Type B pancreatic cell (in vitro differentiated cells): ENCODE measurements at places on chromosomes 7 and 10. TPM values are rescaled to one million over a fixed set of nuclear protein-coding genes. Genes with fewer than 3 reads are reported as not detected.
A peak's percentile ranks its signal among the peaks of the same experiment; 100 is the strongest.

Gene OR2A42
- total RNA-seq = 0.10 TPM in 1 of 2 replicates, not detected in the other

- DNase-seq = no peak
- no peak overlapping the region for H3K27ac ChIP-seq
- H3K36me3 ChIP-seq = no peaks in the 10 kb centered on the region
Measured at GRCh38 chr7:143454091-143454680, 10.9 kb downstream of the TAS2R60 start.

DNA sequence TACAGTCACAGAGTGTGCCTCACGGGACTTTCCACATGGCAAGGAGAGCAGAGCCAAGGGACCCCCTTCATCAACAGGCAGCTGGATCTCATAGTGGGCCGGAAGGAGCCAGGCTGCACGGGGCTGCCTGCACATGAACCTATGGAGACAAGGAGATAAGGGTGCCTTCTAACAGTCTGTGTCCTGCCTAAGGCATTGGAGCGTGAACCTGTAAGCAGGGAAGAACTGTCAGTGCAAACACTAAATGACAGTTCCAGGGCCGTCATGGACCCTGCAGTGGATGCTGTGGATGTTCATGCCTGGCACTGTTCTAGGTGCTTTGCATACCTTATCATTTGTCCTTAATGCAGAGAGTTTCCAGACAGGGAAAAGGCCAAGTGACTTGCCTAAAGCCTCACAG is 85.9 kb downstream of the WIPF3 start:
- H3K27ac ChIP-seq = no peak overlapping the region
- DNase-seq = no peak
- no peak overlapping the region for H3K4me3 ChIP-seq
- no peaks in the 10 kb centered on the region for H3K36me3 ChIP-seq
- no peaks in the 10 kb centered on the region for H3K4me1 ChIP-seq

DNA sequence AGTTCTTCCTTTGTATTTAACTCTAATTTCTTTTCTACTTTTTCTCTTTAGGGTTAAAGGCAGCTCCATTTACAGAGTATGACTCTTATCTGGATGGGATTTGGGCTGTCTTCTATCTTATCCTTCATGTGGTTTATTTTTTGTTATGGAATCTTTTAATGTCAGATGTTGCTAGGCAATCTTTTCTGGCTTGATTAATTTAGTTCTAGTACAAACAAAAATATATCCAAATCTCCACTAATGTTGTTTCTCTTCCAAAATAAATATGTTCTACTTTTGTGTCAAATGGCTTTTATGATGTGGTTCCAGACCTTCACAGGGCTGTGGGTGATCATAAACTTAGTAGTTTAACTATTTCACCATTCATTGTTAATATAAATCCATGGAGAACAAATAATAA is 246.9 kb downstream of the AHR start:
- H3K27ac ChIP-seq = no peak overlapping the region
- no peak for DNase-seq
- no peaks in the 10 kb centered on the region for H3K27me3 ChIP-seq
- no peaks in the 10 kb centered on the region for H3K36me3 ChIP-seq
- no peak overlapping the region for H3K4me3 ChIP-seq
- H3K4me1 ChIP-seq = no peaks in the 10 kb centered on the region

GRCh38 chr7:128713794-128714193 is 25.4 kb upstream of the CALU start:
- H3K4me3 ChIP-seq = no peak overlapping the region
- H3K27me3 ChIP-seq = peaks cover 12% of the 10 kb centered on the region
- no peak overlapping the region for H3K27ac ChIP-seq
- H3K4me1 ChIP-seq = no peaks in the 10 kb centered on the region
- no peak for DNase-seq

Gene BLNK
- total RNA-seq = 21.7 and 59.8 TPM in 2 replicates

DNA sequence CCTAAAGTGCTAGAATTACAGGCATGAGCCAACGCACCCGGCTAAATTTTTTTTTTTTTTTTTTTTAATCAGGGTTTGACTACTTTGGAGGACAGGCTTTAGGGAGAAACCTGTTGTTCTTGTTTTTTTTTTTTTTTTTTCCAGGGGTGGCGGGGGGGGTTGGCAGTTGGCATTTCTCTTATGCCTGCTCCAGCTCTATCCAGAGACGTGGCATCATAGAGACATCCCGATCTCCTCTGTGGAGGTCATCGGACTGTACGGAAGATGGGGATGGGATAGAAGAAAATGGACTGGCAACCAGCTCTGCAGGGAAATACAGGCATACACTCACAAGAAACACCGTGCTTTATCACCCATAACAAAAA is 130.8 kb downstream of the PRPF18 start:
- H3K27ac ChIP-seq = peak overlapping the region; percentile 65
- H3K36me3 ChIP-seq = peaks cover 15% of the 10 kb centered on the region
- no peak for DNase-seq

Gene AGAP9
- total RNA-seq = 8.4 and 14.2 TPM in 2 replicates

- H3K4me3 ChIP-seq = no peak overlapping the region
- H3K27me3 ChIP-seq = peaks cover 3% of the 10 kb centered on the region
- no peaks in the 10 kb centered on the region for H3K36me3 ChIP-seq
- H3K4me1 ChIP-seq = no peaks in the 10 kb centered on the region
- H3K27ac ChIP-seq = no peak overlapping the region
Measured at GRCh38 chr7:44912775-44913347, 27.5 kb upstream of the PURB start.

GRCh38 chr10:29763396-29763795 is 128.6 kb upstream of the SVIL start:
- no peak overlapping the region for H3K4me3 ChIP-seq
- peaks cover 11% of the 10 kb centered on the region for H3K4me1 ChIP-seq
- H3K36me3 ChIP-seq = no peaks in the 10 kb centered on the region
- H3K27ac ChIP-seq = no peak overlapping the region
- H3K27me3 ChIP-seq = no peaks in the 10 kb centered on the region

Gene ITGB8
- 15.6 and 23.3 TPM in 2 replicates for total RNA-seq

Gene PODXL
- 25.5 and 44.1 TPM in 2 replicates for total RNA-seq

GRCh38 chr10:17455015-17455520 is 673 bp upstream of the ST8SIA6 start:
- peak overlapping the region; percentile 89 for H3K4me3 ChIP-seq
- peaks cover 4% of the 10 kb centered on the region for H3K4me1 ChIP-seq
- DNase-seq = no peak
- peaks cover 1% of the 10 kb centered on the region for H3K36me3 ChIP-seq

DNA sequence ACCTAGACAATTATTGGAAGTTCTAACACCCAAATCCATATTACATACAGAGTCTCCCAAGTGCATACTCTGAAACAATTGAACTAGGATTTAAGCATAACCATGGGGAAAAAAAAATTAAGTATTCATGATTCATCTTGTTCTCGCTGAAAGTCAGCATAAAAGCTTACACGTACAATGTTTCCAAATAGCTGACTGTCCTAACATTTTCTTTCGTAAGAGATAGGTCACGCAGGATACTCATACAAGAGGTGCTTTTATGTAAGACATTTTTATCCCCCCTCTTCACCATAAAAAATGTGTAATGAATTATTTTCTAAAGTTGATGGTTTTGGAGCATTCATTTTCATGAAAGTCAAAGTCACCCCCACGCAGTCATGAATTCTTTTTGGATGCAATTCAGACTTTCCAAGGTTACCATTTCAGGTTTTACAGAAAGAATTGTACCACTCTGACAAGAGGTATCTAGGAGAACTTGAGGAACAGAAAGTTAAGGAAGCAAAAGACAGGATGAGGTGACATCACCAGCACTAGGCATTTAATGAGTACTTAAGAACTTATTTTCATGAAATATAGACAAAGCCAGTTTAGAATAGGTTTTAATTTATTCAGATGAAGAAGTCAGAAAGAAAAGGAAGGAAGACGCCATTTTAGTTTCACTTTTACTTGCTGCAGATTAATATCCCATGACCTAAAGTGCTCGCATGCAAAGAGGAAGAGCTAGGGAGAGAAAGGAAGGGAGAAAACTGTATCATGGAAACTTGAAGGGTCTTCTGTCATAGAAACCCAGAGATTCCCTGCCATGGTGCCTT is 55.8 kb downstream of the TMEM26 start:
- H3K27ac ChIP-seq = no peak overlapping the region
- H3K4me1 ChIP-seq = peaks cover 14% of the 10 kb centered on the region
- H3K36me3 ChIP-seq = no peaks in the 10 kb centered on the region
- H3K4me3 ChIP-seq = no peak overlapping the region
- no peaks in the 10 kb centered on the region for H3K27me3 ChIP-seq

Gene CCDC3
- total RNA-seq = 17.6 and 44.7 TPM in 2 replicates

DNA sequence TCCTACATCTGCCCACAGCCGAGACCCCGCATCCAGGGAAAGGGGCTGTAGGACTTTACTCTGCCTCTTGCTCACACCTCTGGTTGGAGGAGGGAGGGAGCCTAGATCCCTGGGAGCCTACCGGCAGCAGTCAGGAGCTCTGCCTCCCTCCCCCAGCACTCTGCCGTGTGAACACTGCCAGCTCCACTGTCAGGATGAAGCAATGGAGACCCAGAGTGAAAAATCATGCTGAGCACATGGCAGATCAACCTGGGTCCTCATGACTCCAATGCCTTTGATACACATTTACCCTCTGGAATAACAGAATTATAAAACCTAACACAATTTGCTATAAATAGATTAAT is 477.7 kb downstream of the TNS3 start:
- no peaks in the 10 kb centered on the region for H3K36me3 ChIP-seq
- H3K27ac ChIP-seq = no peak overlapping the region
- no peak for DNase-seq

DNA sequence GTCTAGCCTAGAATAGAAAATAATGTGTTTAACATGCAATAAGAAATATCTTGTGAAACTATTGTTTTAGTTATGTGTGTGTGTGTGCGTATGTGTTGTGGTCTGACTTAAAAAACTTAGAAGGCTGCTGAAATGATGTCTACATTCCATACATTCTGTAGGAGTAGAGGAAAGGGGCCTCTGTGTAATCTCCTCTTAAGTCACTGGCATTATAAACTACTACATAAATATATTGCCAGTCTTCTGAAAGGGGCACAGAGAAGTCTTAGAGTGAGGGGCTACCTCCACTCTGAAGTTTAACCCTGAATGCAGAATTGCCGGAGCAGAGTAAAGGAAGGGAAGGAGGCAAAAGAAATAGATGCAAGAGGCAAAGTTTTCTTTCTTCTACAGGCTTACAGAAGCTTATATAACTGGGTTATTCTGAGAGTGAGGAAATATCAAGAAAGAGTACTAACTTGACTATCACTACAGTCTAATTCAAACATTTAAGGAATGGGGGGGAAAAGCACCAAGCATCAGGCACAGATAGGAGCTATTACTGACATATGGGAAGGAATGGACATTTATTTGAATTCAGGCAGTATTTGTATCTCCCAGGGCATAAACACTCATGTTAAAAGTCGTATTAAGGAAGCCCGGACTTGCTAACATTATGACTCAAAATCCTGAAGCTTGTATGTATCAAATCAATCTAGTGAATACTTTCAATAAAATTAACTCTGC is 75.7 kb downstream of the DNAJC1 start:
- H3K4me1 ChIP-seq = peaks cover 20% of the 10 kb centered on the region
- no peaks in the 10 kb centered on the region for H3K27me3 ChIP-seq
- DNase-seq = no peak

DNA sequence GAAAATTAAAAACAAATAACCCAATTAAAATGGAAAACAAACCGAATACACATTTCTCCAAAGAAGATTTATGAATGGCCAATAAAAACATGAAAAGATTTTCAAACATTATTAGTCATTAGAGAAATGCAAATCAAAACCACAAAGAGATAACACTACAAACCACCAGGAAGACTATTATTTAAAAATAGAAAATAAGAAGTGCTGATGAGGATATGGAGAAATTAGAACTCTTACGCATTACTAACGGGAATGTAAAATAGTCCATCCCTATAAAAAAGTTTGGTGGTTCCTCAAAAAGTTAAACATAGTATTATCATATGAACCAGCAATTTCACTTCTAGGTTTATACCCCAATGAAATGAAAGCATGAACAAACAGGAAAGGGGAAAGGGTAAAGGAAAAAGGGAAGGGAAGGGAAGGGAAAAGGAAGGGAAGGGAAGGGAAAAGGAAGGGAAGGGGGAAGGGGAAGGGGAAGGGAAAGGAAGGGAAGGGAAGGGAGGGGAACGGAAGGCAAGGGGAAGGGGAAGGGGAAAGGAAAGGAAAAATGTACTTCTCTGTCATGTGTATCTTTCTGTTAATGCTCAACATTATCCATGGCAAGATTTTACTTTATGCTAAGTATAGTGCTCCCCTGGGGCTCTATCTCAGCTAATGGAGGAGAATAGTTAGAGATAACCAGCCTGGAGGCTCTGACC is 125.3 kb upstream of the RSU1 start:
- H3K4me3 ChIP-seq = no peak overlapping the region
- H3K27ac ChIP-seq = no peak overlapping the region
- H3K36me3 ChIP-seq = no peaks in the 10 kb centered on the region
- H3K27me3 ChIP-seq = no peaks in the 10 kb centered on the region

DNA sequence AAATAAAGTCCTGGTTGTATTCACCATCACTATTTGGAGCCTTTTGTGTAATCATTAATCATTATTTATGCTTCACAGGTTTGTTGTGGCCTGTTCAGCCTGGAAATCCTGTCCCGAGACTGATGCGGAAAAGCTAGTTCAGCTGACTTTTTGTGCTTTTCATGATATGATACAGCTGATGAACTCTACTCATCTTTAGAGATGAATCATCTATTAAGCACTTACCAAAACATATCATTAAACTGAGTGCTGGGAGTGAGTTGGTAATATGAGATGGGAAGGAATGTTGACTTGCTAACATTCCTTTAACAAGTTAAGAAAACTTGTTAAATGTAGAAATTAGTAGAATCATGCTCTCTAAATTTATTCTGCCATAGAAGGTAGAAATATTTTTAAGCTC is 53.0 kb downstream of the CROT start:
- no peak overlapping the region for H3K4me3 ChIP-seq
- peaks cover 10% of the 10 kb centered on the region for H3K4me1 ChIP-seq
- H3K36me3 ChIP-seq = peaks cover 16% of the 10 kb centered on the region
- H3K27me3 ChIP-seq = no peaks in the 10 kb centered on the region

DNA sequence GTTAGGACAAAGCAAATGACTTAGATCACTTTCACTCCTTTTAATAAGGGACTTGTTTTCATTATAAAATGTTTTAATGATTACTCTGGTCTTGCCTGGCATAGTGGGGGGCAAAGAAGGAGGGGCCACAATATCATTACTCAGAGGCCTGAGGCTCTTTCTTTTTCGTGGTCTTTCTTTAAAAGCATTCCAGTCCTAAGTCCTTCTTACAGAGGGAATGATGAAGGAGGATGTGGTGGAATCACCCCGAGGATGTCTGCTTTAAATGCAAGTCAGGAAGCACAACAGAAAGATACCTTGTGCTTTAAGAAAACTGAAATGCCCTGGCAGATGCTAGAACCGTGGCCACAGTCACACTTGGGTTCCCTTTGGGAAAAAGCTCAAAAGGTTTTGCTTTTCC is 379.1 kb downstream of the INHBA start:
- H3K27me3 ChIP-seq = no peaks in the 10 kb centered on the region
- no peak overlapping the region for H3K4me3 ChIP-seq
- no peak for DNase-seq
- H3K27ac ChIP-seq = no peak overlapping the region
- H3K4me1 ChIP-seq = peaks cover 5% of the 10 kb centered on the region

Gene HMX3
- 0.77 TPM in 1 of 2 replicates, not detected in the other for total RNA-seq
